ENCODE measurements at places on chromosomes 1 and 21. TPM values are rescaled to one million over a fixed set of nuclear protein-coding genes. Genes with fewer than 3 reads are reported as not detected.

PEX19 gene
- 64.2 TPM for total RNA-seq

PTGS2 gene
- total RNA-seq: 30.4 TPM

CA6 gene
- total RNA-seq: not detected

UBASH3A gene
- 1.5 TPM for total RNA-seq

CDKN2C gene
- 9.6 TPM for total RNA-seq

POU3F1 gene
- not detected for total RNA-seq

KRTAP20-3 gene
- not detected for total RNA-seq

DPH5 gene
- total RNA-seq: 23.8 TPM

USH2A gene
- not detected for total RNA-seq

APOBEC4 gene
- total RNA-seq: not detected

RGS8 gene
- total RNA-seq: not detected

IL12RB2 gene
- 0.87 TPM for total RNA-seq

SMIM11 gene
- total RNA-seq: 21.8 TPM

CCDC181 gene
- total RNA-seq: 0.32 TPM

CACNA1S gene
- 0.55 TPM for total RNA-seq
